GM23338 (cell line): ENCODE measurements at places on chromosomes 3 and 15.
A peak's percentile ranks its signal among the peaks of the same experiment; 100 is the strongest.

- no peak for DNase-seq
- peaks cover 6% of the 10 kb centered on the region for H3K4me1 ChIP-seq
- H3K27me3 ChIP-seq: no peaks in the 10 kb centered on the region
- no peak overlapping the region for H3K4me3 ChIP-seq
- H3K36me3 ChIP-seq: no peaks in the 10 kb centered on the region; the same call in 1 of the 2 replicates
- H3K27ac ChIP-seq: 0 out of 2 replicates have a peak overlapping the region, but pooled peaks have one; percentile 15
Measured at GRCh38 chr15:77312523-77312922, 107.4 kb downstream of the PEAK1 start.

- no peak overlapping the region for H3K4me3 ChIP-seq
- H3K36me3 ChIP-seq: peaks cover 49% of the 10 kb centered on the region
Measured at GRCh38 chr3:66419036-66419435, 81.8 kb downstream of the LRIG1 start.

DNA sequence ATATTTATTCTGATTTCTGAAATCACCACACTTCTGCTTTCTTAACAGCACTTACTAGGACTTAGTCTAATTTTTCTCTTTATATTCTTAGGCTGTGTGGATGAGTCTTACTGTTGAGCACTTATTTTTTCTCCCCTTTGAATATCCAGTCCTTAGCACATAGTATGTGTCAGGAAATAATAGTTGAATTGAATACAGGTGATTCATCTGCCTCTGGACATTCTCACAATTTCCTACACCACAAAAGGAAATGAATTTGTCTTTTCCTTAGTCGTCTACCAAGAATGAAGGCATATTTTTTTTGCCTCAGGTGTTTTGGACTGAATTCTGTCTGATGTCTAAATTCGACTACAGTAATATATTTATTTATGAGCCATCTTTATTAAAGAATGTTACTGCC lies 204.2 kb downstream of the GHSR start:
- DNase-seq: no peak
- peaks cover 14% of the 10 kb centered on the region for H3K4me1 ChIP-seq
- no peaks in the 10 kb centered on the region for H3K27me3 ChIP-seq
- no peak overlapping the region for H3K4me3 ChIP-seq
- H3K27ac ChIP-seq: no peak overlapping the region

- H3K36me3 ChIP-seq: peaks cover 5% of the 10 kb centered on the region; the same call in 1 of the 2 replicates
- no peak overlapping the region for H3K27ac ChIP-seq
- DNase-seq: no peak
Measured at GRCh38 chr3:4644951-4645350, 151.8 kb downstream of the ITPR1 start.

DNA sequence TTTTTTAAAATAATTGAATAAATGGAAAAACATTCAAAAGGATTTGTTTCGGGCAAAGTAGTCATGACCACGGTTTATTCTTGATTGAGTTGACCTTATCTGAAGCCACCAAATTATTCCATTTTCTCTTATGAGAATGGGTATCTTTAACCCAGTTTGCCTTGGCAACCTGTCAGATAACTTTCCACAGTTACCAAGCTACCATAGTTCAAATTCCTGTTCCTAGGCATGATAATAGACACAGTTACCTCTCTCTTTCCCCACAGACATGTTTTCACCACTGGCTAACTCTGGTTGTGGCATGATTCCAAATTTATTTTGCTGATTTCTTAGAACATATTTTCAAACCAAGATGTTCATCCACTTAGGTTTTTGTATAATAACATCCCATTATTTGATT lies 84.9 kb downstream of the NECTIN3 start:
- no peak overlapping the region for H3K4me3 ChIP-seq
- DNase-seq: peak; percentile 35
- peaks cover 7% of the 10 kb centered on the region for H3K4me1 ChIP-seq
- H3K27ac ChIP-seq: no peak overlapping the region

DNA sequence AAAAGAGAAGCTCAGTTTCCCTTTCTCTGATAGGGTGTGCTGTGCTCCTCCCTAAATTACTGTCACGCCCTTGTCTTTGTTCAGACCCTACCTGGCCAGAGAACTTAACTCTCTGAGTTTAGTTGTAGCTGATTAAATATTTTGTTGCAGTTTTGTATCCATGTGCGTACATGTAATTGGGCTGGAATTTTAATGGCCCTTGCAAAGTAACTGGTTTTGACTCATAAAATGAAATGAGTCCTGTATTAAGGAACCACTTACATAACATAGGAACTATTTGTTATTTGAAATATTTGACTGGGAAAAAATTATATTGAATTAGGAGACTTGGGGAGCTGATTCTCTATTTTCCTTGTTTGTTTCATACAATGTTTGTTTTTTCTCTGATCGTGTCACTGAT lies 80.2 kb downstream of the LRRK1 start:
- H3K27ac ChIP-seq: no peak overlapping the region
- no peaks in the 10 kb centered on the region for H3K36me3 ChIP-seq
- peaks cover 10% of the 10 kb centered on the region; the same call in 1 of the 2 replicates for H3K4me1 ChIP-seq
- no peak overlapping the region for H3K4me3 ChIP-seq

DNA sequence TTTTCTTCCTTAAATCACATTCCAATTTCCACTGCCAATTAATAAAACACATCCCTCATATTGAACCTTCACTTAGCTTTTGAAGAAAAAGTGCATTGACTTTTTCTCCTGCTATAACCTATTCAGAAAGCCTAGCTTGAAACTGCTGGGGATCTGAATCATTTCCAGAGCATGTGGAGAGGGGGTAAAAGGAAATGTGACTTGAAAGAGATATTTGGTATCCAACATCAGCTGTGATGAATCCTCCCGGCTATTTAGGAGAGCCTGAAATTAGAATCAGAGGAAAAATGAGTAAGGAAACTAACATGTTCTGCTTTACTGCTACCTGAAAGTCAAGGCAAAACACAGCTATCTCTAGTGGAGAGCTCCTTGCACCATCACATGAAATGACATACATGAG lies 2.6 kb upstream of the GNB5 start:
- DNase-seq: no peak
- H3K36me3 ChIP-seq: no peaks in the 10 kb centered on the region
- H3K27me3 ChIP-seq: no peaks in the 10 kb centered on the region
- no peak overlapping the region for H3K4me3 ChIP-seq

- peaks cover 18% of the 10 kb centered on the region for H3K4me1 ChIP-seq
- no peaks in the 10 kb centered on the region for H3K36me3 ChIP-seq
- H3K4me3 ChIP-seq: no peak overlapping the region
- no peaks in the 10 kb centered on the region for H3K27me3 ChIP-seq
- H3K27ac ChIP-seq: no peak overlapping the region
- DNase-seq: no peak
Measured at GRCh38 chr3:42036483-42036823, 54.7 kb upstream of the TRAK1 start.

DNA sequence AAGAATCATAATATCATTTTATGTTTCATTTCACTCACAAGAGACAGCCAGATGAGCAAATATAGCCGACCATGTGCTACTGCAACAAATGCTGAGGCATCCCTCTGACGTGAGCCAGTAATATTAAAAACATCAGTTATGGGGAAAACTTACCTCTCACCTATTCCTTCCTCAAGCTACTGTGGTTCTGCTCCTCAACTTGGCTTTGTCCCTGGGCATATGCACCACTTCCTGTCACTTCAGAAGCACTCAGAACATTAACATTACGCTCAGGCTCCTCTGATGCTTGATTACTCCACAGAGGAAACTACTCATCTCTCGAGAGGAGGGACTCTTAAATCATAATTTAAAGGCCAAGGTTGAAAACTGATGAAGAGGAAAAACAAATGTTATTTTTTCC lies 457.0 kb upstream of the ALCAM start:
- H3K4me1 ChIP-seq: no peaks in the 10 kb centered on the region; the same call in 1 of the 2 replicates
- no peaks in the 10 kb centered on the region for H3K27me3 ChIP-seq
- DNase-seq: no peak
- no peaks in the 10 kb centered on the region for H3K36me3 ChIP-seq
- no peak overlapping the region for H3K27ac ChIP-seq

GRCh38 chr3:39419742-39420315 lies 13.3 kb downstream of the RPSA start:
- no peak overlapping the region for H3K27ac ChIP-seq
- peaks cover 16% of the 10 kb centered on the region for H3K4me1 ChIP-seq
- no peak overlapping the region for H3K4me3 ChIP-seq
- no peaks in the 10 kb centered on the region for H3K36me3 ChIP-seq

DNA sequence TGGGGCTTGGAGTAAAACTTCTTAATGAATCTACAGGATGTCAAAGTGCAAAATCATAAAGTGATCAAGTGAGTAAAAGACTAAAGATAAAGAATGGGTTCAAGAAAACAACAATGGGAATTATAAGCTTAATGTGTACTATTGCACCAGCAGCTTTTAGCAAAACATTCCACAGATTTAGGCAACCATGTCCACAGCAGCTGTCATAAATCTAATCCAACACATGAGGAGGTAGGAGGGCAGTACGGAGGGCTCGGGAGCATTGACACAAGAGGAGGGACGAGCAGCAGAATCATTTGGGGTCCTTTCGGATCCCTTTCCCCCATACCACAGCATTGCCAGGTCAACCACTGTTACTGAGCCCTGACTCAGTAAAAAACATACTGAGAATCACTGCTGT lies 464.3 kb upstream of the WNT5A start:
- H3K36me3 ChIP-seq: no peaks in the 10 kb centered on the region
- H3K4me3 ChIP-seq: no peak overlapping the region
- peaks cover 13% of the 10 kb centered on the region; the same call in 1 of the 2 replicates for H3K4me1 ChIP-seq
- no peaks in the 10 kb centered on the region for H3K27me3 ChIP-seq
- no peak for DNase-seq
- no peak overlapping the region for H3K27ac ChIP-seq

GRCh38 chr3:52028572-52028971 lies 27.8 kb downstream of the DUSP7 start:
- no peak for DNase-seq
- no peak overlapping the region for H3K27ac ChIP-seq
- no peaks in the 10 kb centered on the region for H3K27me3 ChIP-seq

DNA sequence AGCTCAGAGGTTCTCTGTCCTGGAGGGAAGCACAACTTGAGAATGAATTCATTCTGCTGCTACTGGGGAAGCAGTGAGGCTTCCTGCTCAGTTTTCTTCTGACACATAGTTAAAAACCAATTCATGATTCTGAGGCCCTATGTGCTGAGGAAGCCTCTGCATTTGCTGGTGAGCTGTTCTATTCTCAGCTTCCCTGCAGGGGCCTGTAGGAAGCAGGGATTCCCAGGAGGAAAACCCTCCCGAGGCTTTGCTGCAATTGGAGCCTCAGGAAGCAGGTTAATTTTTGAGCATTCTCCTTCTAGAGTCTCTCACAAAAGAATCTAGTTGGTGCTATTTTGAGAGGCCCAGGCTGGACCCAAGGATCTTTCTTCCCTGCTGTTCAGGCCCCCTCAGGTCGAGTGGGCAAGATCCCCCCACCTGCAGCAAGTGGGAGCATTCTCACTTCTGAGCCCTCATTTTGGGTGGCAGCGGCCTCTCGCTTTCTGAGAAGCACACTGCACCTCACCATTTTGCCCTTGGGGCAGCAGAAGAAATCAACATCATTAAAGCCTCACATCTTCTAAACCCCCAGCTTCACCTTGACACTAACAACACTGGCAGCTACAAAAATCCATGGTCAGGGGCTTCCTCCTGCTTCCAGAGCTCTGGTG lies 197.5 kb upstream of the TSC22D2 start:
- H3K4me1 ChIP-seq: no peaks in the 10 kb centered on the region
- H3K27ac ChIP-seq: no peak overlapping the region
- no peak overlapping the region for H3K4me3 ChIP-seq
- no peaks in the 10 kb centered on the region for H3K27me3 ChIP-seq
- no peaks in the 10 kb centered on the region for H3K36me3 ChIP-seq

DNA sequence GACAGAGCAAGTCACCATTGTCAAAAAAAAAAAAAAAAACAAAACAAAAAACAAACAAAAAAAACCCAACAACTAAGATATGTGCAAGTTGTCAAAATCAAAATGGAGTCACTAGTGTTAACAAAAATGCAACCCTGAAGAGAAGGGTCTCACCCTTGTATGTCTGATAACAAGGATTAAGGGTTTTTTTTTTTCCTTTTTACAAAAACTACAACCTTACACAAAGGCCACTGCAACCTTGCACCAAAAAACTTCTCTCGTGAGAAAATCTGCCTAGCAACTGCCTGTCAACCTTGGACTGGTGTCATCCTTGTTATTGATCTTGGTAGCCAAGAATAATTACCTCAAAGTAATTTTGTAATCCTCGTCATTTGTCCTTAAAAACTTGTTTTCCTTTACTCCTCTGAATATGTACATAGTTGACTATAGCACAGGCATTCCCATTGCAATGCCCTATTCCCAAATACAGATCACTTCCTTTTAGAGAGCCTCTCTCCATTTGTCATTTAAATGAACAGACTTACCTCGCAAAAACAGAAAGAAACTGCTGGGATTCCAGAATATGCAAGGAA lies 24.0 kb downstream of the TFRC start:
- H3K27me3 ChIP-seq: no peaks in the 10 kb centered on the region
- peak overlapping the region; percentile 72 for H3K27ac ChIP-seq
- DNase-seq: peak; percentile 80
- H3K36me3 ChIP-seq: peaks cover 58% of the 10 kb centered on the region
- no peak overlapping the region for H3K4me3 ChIP-seq
- peaks cover 26% of the 10 kb centered on the region for H3K4me1 ChIP-seq

- H3K27ac ChIP-seq: peak overlapping the region; percentile 84
- peak; percentile 92 for DNase-seq
- peaks cover 4% of the 10 kb centered on the region; the same call in 1 of the 2 replicates for H3K4me1 ChIP-seq
- H3K4me3 ChIP-seq: peak overlapping the region; percentile 94
- H3K27me3 ChIP-seq: 0 out of 2 replicates have a peak, but pooled peaks cover 14% of the 10 kb centered on the region
Measured at GRCh38 chr15:99059010-99059981, 45.6 kb upstream of the SYNM start.

- DNase-seq: peak; percentile 79
- peak overlapping the region; percentile 80 for H3K27ac ChIP-seq
- no peaks in the 10 kb centered on the region for H3K36me3 ChIP-seq
- peak overlapping the region; percentile 81 for H3K4me3 ChIP-seq
Measured at GRCh38 chr3:41960826-41961750, 815 bp downstream of the ULK4 start.

DNA sequence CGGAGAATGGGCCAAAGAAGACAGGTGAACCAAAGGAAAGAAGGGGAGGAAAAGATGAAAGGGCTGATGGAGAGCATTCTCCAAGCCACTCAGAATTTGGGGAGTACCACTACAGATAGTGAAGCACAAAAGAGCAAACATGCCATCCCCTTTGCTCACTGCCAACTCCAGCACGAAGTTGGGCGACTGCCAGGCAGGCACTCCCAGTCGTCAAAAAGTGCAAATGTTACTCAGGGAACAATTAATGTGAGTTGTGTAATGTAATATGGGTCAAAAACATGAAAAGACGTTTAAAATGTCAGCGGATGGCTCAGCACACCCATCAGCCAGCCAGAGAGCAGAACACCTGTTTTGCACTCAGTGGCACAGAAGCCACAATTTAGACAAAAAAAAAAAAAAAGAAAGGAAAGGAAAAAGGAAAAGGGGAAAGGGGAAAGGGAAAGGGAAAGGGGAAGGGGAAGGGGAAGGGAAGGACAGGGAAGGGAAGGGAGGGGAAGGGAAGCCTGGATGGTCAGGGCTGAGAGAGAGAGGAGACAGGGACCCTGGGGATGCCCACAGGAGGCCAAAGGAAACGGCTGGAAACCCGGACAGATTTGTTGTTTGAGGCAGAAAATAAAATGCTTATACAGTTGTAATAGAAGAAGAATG lies 82.7 kb downstream of the COL8A1 start:
- no peaks in the 10 kb centered on the region for H3K36me3 ChIP-seq
- H3K27me3 ChIP-seq: no peaks in the 10 kb centered on the region
- peaks cover 21% of the 10 kb centered on the region for H3K4me1 ChIP-seq
- H3K27ac ChIP-seq: no peak overlapping the region
- no peak for DNase-seq

GRCh38 chr3:52122491-52122890 lies 31.7 kb downstream of the POC1A start:
- H3K27ac ChIP-seq: no peak overlapping the region
- H3K4me1 ChIP-seq: no peaks in the 10 kb centered on the region
- H3K4me3 ChIP-seq: no peak overlapping the region
- H3K36me3 ChIP-seq: peaks cover 16% of the 10 kb centered on the region
- H3K27me3 ChIP-seq: no peaks in the 10 kb centered on the region
- DNase-seq: no peak
